ENCODE measurements at places on chromosomes 12 and 14.

- DNase-seq: no peak
Measured at GRCh38 chr12:96571101-96571862, 81.9 kb downstream of the CFAP54 start.

DNA sequence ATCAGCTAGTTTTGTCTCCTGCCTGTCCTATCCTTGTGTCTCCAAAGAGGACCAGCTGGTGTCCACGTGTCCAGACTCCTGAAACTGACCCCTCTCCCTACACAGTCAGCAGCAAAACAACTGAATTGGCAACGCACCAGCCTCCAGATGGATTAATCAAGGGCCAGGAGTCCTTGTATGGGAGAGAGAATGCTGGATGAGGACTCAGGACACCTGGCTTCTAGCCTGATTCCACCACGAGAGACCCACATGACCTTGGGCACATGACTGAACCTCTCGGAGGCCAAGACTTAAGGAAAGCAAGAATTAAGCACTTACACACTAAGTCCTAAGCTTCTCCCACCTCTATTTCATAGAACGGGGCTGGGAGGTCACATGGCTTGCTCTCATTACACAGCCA lies 60.4 kb upstream of the CMKLR1 start:
- no peak for DNase-seq

DNA sequence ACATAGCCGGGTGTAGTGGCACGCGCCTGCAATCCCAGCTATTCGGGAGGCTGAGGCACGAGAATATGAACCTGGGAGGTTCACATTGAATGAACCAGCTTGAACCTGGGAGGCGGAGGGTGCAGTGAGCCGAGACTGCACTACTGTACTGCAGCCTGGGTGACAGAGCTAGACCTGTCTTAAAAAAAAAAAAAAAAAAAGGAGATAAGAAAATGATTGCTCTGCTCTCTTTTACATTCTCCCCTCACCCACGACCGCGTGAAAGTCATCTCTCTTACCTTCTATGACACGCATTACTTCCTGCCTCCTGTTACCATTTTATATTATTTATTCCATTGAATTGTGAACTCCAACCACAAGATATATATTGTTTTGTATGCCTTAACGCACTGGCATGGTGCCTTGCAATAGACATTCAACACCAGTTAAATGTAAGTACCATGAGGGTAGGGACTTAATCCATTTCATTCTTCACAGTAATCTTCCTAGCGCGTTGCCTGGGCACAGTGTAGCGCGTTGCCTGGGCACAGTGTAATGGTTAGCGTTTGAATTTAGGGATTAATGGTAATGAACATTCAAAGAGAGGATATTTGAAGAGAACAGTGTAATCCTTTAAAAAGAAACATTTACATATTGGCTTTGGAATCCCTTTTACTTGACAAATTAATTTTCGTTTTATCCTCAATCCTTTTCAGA lies 2.7 kb downstream of the RAP1B start:
- no peak for DNase-seq

DNA sequence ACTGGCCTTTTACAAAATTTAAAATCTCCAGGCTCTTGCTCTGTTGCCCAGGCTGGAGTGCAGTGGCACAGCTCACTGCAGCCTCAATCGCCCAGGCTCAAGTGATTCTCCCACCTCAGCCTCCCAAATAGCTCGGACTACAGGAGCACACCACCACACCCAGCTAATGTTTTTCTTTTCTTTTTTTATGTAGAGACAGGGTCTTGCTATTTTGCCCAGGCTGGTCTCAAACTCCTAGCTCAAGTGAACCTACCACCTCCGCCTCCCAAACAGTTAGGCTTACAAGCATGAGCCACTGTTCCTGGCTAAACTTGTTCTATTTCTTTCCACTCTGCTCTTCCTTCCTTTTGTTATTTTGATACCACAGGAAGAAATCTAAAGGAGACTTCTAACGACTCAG lies 15.2 kb downstream of the SYNJ2BP start:
- no peak for DNase-seq

DNA sequence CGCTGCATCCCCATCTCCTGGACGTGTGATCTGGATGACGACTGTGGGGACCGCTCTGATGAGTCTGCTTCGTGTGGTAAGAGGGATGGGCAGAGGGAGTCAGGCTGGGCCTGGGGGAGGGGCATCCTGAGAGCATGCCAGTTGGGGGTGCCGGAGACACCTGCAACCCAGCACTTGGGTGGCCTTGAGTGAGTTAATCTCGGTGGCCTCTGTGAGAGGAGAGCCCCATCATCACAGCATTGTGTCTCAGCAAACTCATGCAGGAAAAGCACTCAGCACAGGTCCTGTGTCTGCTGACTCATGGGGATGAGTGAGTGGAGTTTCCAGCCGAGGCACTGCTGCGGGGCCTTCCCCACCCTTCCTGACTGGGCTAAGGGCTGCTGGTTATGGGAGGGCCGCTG lies 19.6 kb upstream of the LRP1-AS start:
- no peak for DNase-seq

DNA sequence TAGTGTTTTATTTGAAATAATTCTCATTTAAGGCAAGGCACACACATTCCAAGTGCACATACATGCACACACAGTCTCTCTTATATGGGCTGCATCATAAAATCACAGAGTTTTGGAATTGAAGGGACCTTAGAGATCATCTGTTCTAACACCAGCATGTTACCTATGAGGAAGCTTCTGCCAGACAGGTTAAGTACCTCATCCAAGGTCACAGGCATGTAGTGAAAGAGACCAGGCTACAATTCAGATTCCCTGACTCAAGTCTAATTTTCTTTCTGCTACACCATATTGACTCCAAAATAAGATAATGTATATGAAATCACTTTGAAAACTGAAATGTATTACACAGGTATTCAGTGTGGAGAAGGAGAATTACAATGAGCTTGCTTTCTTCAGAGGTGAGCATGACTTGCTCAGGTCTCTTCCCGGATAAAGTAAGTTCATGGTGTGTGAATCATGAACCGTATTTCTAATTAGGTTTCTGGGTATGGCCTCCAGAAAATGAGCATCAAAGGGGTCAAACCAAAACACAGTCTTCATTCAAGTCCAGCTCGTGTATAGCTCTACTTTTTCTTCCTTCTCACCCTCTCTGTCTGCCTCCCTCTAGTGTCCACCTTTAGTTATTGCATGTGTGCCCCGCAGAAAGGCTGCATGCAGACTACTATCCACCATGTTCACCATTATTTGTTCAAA lies 411.9 kb downstream of the FUT8 start:
- DNase-seq: no peak

All from left cardiac atrium (tissue), 4 donors.